ENCODE measurements at places on chromosomes 2 and 18.
A peak's percentile ranks its signal among the peaks of the same experiment; 100 is the strongest.

- no peak for DNase-seq
Observed at GRCh38 chr2:54864727-54865126, 141.3 kb downstream of the EML6 start.

- DNase-seq = no peak
Observed at GRCh38 chr2:220653776-220654175, 918.3 kb downstream of the EPHA4 start.

DNA sequence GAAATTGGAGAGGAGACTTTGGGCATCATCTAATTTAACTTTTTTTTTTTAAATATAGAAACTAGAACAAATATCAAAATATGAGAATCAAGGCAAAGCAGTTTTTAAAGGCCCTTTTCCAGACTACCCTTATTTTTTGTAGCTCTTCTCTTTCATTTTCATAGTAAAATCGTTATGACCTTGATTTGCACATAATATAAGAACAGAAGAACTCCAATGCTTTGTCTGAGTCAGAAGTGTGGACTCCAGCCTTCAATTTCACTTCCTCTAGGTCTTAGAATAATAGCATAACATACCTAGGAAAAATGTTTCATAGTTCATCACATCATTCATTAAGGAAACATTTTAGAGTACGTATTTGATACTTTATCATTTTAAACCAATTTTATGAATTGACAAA lies 74.4 kb downstream of the ANKRD12 start:
- DNase-seq = no peak

DNA sequence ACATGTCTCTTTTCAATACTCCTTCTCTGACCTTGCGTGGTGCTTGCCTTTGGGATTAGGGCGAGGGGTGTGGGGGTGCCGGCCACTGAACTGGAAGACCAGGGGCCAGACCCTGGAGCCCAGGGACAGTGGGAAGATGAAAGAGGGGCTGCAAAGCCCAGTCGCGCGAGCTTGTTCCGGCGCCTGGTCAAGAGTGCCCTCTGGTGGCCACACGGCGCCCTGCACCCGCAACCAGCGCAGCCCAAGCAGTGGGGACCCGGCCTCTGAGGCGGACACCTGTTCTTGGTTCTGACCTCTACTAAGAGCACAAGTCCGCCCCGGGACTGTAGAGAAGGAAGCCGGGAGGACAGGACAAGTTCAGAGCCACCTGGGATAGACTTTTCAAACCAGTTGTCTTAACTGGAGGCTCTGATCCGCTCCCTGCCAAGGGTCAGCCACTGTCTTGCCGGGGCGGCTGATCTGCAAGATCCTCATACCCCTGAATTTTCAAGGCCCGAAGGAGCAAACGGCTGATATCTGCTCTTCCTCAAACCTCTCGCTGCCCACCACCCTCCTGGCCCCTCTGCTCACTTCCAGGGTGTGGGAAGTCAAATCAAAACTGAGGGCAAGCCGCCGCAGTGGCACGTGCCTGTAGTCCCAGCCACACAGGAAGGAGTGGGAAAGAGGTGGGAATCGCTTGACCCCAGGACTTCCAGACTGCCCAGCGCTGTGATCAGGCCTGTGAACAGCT lies 14.9 kb upstream of the MSH6 start:
- DNase-seq = peak; percentile 74

DNA sequence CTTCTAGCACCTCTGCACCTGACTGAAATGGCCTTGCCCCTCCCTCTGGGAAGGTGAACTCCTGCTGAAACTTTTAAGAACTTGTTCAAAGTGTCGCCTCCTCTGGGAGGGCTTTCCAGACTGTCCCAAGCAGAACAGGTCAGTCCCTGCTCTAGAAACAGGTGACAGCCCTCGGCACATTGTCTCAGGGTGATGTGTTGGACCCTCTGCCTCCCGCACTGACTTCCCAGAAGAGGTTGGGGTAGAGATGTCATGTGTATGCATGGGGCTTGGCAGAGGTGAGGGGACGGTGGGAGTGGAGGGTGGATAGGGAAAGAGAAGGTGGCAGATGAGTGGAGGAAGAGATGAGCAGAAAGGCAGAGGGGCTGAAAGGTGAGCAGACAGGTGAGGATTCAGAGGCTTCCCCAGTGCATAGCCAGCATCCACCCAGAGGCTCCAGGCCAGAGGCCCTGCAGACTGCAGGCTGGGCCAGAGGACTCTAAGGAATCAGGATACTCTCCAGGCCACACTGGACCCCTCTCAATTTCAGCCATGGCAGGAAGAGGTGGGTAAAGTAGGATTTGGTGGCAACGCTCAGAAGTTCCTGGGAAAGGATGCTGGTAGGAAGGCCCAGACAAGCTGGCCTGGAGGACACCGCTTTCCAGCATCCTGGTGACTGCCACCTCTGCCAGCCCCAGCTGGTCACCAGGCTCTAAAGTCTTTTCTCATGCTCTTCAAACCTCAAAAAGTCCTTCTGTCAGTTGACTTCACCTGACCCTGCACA lies 24.8 kb upstream of the TNS1 start:
- DNase-seq = peak; percentile 68

All from coronary artery (tissue), 2 donors.